Activated CD4-positive, alpha-beta T cell treated with anti-CD3 and anti-CD28 coated beads, Interleukin-2, amount 10 ng/mL, durations not matched to agents 24 days and 14 days (primary cell): ENCODE measurements at places on chromosomes 6 and 20. TPM values are rescaled to one million over a fixed set of nuclear protein-coding genes. Genes with fewer than 3 reads are reported as not detected.

The FKBP1C gene
- total RNA-seq: 3.5 and 3.6 TPM in 2 replicates

The GID8 gene
- 50.0 and 58.0 TPM in 2 replicates for total RNA-seq

The CALHM5 gene
- not detected in 2 replicates for total RNA-seq

The TREM1 gene
- total RNA-seq: 0.43 TPM in 1 of 2 replicates, not detected in the other

The TRIM10 gene
- 0.07 and 0.09 TPM in 2 replicates for total RNA-seq

- no peak for DNase-seq
Observed at GRCh38 chr6:3406362-3406821, 50.5 kb downstream of the SLC22A23 start.

GRCh38 chr20:5484926-5485325 lies 168.2 kb upstream of the PROKR2 start:
- no peak for DNase-seq

DNA sequence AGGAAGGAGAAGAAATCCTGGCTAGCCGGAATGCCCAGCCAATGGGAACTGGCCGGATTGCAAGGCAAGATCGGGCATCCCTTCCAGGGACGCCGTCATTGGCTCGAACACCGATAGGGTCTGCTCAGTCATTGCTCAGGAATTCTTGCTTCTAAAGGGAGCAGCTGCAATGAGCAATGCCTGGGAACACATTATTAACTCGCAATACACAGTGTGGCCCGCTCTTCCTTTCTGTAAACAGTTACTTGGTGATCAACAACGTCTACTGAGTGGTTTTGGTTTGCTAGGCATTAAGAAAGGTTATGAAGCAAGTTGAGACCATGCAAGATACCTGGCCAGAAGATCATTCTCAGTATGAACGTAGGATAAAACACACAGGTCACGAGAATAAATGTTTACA lies 165.4 kb upstream of the CITED2 start:
- DNase-seq: no peak

DNA sequence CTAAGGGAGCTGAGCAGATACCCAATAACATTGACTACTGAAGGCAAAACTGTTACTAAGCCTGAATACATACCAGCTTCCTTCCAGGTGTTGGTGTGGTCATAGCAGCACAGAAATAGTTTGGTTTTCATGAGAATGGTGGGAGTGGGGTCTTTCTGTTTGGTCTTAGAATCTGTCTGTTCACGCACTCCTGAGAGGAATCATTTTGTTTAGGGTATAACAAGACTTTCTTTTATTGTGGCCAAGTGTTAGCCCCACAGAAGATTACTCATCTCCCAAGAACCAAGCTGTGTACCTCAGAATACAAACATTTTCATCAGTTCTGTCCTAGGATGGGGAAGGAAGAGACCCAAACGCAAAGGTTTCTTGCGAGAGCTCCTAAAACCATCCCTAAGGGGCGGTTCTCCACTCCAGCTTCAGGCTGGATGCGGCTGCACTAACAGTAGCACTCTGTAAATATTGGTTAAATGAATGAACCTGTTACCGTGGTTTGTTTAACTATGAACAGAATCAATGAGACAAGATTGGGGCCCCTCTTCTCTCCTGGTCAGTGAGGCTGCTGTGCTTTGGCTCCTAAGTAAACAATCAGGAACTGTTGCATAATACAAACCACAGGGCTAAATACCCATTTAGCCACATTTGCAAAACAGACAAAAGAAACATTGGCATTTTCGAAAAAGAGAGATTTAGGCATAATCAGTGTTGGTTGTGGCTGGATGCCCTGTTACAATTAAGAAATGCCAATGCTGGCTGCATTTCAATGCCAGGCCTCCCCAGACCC lies 44.9 kb downstream of the SNAP25 start:
- DNase-seq: no peak

DNA sequence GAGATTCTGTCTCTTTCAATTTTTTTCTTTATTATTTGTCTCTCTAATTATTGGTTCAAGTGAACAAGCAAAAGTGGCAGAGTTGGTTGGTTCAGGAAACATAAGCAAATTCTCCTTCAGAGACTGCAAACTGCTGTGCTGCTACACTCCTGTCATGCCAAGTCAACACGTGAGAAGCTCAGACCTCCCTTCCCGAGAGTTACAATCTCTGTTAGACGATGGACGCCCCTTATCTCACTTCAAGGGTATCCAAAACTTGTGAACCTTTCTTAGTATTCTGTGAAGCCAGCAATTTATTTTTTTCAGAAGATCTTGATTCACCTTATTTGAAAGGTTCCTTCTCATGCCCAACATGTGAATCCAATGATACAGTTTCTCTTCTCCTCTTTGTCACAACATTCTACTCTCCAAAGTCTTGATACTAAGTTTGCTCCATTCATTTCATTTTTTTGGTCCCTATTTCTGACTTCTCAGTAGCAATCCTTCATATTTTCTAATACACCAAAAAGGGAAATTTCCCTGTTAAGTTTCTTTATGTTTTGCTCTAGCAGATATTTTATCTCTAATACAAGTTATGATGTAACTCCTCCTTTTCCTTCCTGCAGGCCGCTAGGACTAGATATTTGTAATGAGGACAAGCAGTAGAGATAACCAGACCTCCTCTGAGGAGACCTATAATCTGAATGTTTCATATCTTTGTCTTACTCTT lies 448.8 kb upstream of the CITED2 start:
- DNase-seq: no peak

DNA sequence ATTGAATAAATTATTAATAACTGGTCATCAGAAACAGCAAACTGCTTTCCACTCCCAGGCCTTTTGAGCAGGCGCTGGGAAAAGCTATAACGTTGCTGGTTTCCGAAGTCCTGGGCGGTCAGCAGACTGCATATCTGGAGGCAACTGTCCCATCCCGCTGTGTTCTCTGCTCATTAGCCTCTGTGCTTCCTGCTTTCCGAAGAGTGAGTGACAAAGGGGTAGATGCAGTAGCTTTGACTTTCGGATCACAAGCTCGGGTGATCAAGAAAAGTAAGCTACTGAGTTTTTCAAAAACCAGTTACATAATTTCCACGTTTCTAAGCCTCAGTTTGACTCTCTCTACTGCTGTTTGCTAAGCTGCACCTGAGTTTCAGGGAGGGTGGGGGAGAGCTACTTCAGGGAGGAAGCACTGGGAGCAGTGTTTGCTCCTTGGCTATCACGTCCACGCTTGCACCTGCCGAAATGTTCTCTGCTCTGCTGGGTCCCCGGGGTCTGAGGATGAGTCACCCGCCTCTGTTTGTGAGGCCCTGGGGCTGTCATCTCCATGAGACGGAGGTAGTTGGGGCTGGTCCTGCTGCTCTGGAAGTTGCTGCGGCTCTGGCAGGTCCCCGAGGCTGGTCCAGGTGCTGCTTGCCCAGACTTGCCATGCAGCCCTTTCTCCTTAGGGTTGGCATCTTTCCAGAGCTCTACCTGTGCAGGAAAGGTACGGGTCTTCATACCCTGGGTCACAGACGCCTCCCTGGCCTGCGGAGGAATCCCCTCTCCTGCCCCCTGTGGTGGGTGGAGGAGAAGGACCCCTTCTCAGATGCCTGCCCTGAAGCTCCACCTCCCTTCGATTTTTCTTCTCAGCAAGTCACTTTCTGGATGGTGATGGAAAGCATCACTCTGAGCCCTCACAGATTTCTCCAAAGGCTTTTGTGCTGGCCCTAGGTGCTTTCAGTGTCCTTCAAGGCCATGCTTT lies 220.0 kb downstream of the QKI start:
- DNase-seq: no peak

DNA sequence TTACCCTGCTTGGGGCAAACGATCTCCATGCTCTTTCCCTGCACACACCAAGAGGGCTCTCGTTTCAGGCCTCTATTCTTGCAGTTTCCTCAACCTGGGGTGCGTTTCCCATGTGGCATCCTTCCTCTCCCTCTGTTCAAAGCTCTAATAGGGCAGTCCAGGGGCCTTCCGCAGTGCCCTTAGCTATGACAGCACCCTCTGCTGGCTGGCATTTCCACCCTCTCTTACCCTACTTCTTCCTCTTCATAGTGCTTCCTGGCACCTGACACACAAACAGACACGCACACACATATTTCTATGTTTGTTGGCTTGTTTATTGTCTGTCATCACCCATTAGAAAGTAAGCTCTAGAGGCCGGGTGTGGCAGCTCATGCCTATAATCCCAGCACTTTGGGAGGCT lies 294.0 kb downstream of the CLIC5 start:
- no peak for DNase-seq

DNA sequence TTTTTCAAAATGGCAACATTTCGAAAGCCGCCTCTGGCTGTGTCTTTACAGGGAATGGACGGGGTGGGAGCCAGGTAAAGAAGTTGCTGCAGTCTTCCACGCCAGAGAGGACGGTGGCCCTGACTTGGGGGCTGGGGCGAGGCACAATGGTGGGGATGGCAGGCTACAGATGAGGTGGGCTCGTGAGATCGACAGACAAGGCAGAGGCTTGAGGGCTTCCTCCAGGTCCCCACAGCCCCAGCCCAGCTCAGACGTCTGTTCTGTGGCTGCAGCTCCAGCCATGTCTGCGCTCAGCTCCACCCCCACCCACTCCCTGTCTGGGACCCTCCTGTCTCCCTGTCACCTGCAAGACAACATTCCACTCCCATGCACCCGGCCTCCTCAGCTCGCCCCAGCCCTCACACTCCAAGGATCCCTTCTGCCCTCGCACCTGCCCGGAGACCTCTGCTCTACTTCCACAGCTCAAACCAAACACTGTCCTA lies 7.4 kb upstream of the C20orf144 start:
- DNase-seq: no peak

- no peak for DNase-seq
Observed at GRCh38 chr6:84177241-84177640, 50.2 kb downstream of the CEP162 start.

DNA sequence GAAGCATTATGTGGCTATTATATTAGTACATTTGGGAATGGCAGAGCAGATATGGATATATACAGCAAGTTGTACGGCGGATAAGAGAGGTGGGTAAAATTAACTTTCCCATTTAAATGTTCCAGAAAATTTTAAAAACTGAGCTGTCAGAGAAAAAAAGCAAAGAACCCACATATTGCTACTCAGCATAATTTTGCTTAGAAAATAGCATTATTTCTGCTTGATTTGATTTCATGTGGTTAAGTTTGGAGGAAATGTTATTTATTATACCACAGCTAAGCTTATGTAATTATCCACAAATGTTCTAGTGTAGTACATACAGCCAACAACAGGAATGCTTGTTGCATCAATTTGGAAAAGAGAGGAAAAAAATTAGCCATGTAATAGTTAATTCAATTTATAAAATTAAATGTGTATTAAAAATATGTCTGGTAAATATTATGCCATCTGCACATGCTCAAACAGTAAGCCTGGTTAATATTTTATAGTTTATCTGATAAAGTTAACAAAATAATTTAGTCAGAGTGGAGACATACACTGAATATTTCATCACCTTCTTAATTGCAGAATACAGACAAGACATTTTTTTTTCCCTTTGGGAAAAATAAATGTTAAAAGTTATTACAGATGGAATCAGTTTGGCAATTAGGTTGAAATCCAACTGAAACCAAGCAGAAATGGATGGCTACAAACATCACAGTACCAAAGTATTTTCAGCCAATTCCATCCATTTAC lies 172.1 kb upstream of the ID4 start:
- DNase-seq: no peak

DNA sequence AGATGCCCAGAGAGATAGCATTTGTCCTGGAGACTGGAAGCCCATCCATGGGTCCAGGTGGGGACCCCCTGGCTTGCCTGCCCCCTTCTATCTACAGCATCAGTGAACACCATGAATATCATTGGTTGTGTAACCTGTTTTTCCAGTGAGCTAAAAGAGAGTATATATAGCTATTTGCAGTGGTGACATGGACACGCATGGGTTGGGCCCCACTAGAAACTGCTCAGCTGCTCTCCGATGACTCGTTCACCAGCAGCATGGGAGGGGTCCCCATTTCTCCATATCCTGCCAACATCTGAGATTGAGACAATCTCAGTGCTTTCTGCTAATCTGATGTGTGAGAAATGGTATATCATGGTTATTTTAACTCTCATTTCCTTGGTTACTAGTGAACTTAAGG lies 4.0 kb upstream of the ZC3H12D start:
- peak; percentile 68 for DNase-seq
